Left renal pelvis (tissue), 4 donors: ENCODE measurements at places on chromosomes 4 and X. TPM values are rescaled to one million over a fixed set of nuclear protein-coding genes. Genes with fewer than 3 reads are reported as not detected.

ZNF630 gene
- polyA plus RNA-seq = 4.6 TPM

CLDN22 gene
- polyA plus RNA-seq = 0.32 TPM

AMTN gene
- polyA plus RNA-seq = not detected

FUNDC2 gene
- 129 TPM for polyA plus RNA-seq

VEGFC gene
- polyA plus RNA-seq = 15.8 TPM

TMEM156 gene
- 3.6 TPM for polyA plus RNA-seq

FAM9B gene
- polyA plus RNA-seq = 0.30 TPM

CEP44 gene
- 28.1 TPM for polyA plus RNA-seq

SYTL5 gene
- 2.7 TPM for polyA plus RNA-seq

VSIG1 gene
- 1.0 TPM for polyA plus RNA-seq

RBM41 gene
- 28.5 TPM for polyA plus RNA-seq

CABS1 gene
- not detected for polyA plus RNA-seq

TCEAL7 gene
- polyA plus RNA-seq = 40.0 TPM

NAP1L2 gene
- 2.2 TPM for polyA plus RNA-seq

BMP3 gene
- 14.8 TPM for polyA plus RNA-seq

UXT gene
- polyA plus RNA-seq = 111 TPM

PCDH18 gene
- 133 TPM for polyA plus RNA-seq

ITIH6 gene
- polyA plus RNA-seq = 0.05 TPM

DRD5 gene
- polyA plus RNA-seq = 0.75 TPM

GIMD1 gene
- polyA plus RNA-seq = not detected

NR0B1 gene
- polyA plus RNA-seq = not detected

FAT4 gene
- 87.9 TPM for polyA plus RNA-seq

XAGE1A gene
- polyA plus RNA-seq = not detected

PHKA1 gene
- polyA plus RNA-seq = 7.0 TPM

TMEM184C gene
- polyA plus RNA-seq = 48.4 TPM

MAGEA6 gene
- polyA plus RNA-seq = not detected

UBA6 gene
- 65.4 TPM for polyA plus RNA-seq

IL3RA gene
- 11.5 TPM for polyA plus RNA-seq

IL2RG gene
- polyA plus RNA-seq = 1.3 TPM

WDR1 gene
- 140 TPM for polyA plus RNA-seq

BEND4 gene
- 1.7 TPM for polyA plus RNA-seq

PNMA5 gene
- 0.12 TPM for polyA plus RNA-seq

GABRG1 gene
- 0.01 TPM for polyA plus RNA-seq

DDIT4L gene
- 2.7 TPM for polyA plus RNA-seq

GNPDA2 gene
- polyA plus RNA-seq = 37.2 TPM

CNGA2 gene
- polyA plus RNA-seq = not detected

SPACA5B gene
- polyA plus RNA-seq = not detected

MID2 gene
- 10.7 TPM for polyA plus RNA-seq

RNF150 gene
- polyA plus RNA-seq = 22.2 TPM

NUP54 gene
- 82.7 TPM for polyA plus RNA-seq

G3BP2 gene
- 123 TPM for polyA plus RNA-seq

SASH3 gene
- polyA plus RNA-seq = 2.2 TPM

PABPC4L gene
- 9.4 TPM for polyA plus RNA-seq

MAGT1 gene
- polyA plus RNA-seq = 78.4 TPM

SLC9B1 gene
- 3.2 TPM for polyA plus RNA-seq

ZFP42 gene
- 1.4 TPM for polyA plus RNA-seq

COL4A6 gene
- 17.8 TPM for polyA plus RNA-seq

CCDC149 gene
- polyA plus RNA-seq = 12.9 TPM

APEX2 gene
- 13.0 TPM for polyA plus RNA-seq

CT47B1 gene
- polyA plus RNA-seq = not detected

ATP2B3 gene
- polyA plus RNA-seq = 0.29 TPM

SRPX2 gene
- 12.7 TPM for polyA plus RNA-seq
